ENCODE measurements at places on chromosomes 11 and 22.
A peak's percentile ranks its signal among the peaks of the same experiment; 100 is the strongest.

DNA sequence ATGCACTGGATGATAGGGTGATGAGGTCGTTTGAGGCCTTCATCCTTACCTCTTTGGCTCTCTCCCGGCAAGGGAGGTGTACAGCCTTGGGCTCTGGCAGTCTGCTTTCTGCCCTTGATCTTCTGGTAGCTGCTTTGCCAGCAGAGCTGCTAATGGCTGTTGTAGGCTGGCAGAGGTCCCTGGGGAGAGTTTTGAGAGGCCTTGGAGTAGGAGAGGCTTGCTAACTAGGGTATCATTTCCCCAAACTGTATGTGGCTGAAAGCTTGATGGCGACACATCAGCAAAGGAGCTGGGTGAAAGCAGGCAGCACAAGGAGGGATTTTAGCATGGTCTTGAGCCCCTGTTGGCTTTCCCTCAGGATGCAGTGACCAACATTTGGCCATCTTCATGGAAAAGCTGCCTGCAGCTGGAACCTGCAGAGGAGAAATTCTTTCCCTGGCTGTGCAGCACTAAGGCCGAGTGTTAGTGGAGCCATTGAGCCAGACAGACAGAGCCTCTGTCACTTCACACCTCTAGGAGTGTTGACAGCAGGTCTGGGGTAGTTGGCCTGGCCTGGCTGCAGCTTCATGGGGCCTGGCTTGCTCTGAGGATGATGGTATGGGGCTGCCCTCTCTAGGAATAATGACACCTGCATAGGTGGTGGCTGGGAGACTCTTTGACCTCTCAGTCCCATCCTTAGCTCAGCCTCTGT lies 3.5 kb upstream of the AMPD3 start:
- DNase-seq: no peak

GRCh38 chr22:50562523-50563412 lies at the start of gene SYCE3:
SYCE3 (minus strand) TSS chr22:50562919; CDS start chr22:50556405, 6,514 bp downstream.
- DNase-seq: peak; percentile 97

GRCh38 chr11:15101072-15101709 lies 13.5 kb upstream of the INSC start:
- peak; percentile 46 for DNase-seq

GRCh38 chr11:34972366-34972765 lies 55.9 kb downstream of the PDHX start:
- no peak for DNase-seq

- no peak for DNase-seq
Measured at GRCh38 chr11:10537600-10537999, 3.4 kb downstream of the RNF141 start.

GRCh38 chr22:48941033-48941902 lies 886.4 kb downstream of the BRD1 start:
- no peak for DNase-seq

GRCh38 chr11:35236667-35237003 lies 97.7 kb downstream of the CD44 start:
- no peak for DNase-seq

- DNase-seq: peak; percentile 24
Measured at GRCh38 chr11:67311556-67312082, 8.3 kb downstream of the SSH3 start.

GRCh38 chr11:128763224-128763623 lies 69.4 kb downstream of the FLI1 start:
- no peak for DNase-seq

DNA sequence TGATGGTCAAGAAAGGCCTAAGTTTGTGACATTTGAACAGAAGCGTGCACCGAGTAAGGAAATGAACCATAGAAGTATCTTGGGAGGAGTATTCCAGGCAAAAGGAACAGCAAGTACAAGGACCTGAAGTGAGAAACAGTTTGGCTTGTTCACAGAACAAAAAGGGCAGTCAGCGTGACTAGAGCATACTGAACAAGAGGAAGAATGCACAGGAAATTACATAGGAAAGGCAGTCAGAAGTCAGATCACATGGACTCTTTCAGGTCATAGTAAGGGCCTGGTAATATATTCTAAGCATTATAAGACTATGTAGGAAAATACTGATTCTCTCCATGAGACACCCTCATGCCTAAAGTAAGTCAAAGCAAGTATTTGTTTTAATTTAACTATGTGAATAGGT lies 52.3 kb upstream of the GAB2 start:
- no peak for DNase-seq

DNA sequence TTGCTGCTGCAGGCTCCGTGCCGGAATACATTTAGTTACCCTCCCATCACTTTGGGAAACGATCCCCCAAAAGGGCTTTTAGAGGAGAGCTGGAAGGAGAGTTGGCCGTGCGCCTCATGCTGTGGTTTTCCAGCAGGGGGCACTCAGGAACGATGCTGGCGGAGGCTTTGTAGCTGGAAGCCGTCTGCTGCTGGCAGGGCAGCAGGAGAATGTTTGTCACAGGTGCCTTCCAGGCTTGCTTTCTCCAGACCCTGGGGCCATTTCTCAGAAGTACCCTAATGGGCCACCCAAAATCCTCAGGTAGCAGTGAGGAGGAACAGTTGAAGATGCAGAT lies 30.0 kb upstream of the CABP7 start:
- peak; percentile 35 for DNase-seq

- DNase-seq: no peak
Measured at GRCh38 chr22:47151490-47151889, 389.0 kb downstream of the TBC1D22A start.

DNA sequence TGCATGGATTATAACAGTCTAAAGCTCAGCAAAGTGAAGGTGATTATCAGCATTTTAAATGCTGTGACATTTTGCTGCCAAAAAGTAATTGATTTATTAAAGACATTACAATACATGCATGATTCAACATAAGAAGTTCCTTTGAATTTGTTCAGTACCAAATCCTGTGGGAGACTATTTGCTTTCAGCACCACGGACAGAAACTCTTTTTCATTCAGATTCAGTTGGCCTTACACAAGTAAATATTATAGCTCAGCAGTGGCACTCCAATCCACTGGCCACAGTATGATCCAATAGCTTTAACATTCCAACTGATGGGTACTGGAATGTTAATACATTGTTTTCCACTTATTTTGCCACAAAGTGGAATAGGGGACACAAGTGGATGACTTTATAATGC lies 806.7 kb downstream of the NTM start:
- DNase-seq: no peak

All from activated naive CD4-positive, alpha-beta T cell treated with Interleukin-2 at 50 U/mL for 16 hours (primary cell).